ENCODE measurements at places on chromosomes 3 and 15.

DNA sequence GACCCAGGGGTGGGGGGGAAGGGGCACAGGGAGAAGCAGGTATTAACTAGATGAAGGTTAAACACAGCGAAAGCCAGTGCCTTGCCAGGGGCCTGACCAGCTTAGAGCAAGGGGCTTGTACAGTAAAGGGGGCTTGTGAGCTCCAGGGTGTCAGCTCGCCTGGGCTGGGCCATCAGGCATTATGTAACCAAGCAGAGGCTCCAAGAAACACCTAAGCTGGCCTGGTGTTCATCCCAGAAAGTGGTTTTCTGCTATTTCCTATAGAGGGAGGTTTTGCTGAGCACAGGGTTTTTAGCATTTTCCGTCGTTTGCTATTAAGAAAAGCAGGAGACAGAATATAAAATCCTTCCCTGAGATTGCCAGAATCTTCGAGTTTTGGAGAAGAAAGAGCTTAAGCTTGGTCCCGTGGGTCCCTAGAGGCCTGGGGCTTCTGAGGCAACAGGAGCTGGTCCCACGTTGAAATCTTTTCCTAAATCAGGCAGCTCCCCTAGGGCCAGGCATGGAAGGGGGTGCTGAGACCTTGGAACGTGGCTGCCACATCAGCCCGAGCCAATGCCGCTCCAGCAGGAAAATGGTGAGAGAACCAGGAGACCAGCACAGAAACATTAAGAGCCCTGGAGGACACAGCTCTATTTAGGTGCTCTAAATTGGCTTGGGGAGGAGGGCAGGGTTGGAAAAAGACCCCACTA lies 71.4 kb downstream of the ISG20 start:
- DNase-seq, result no peak

- no peak for DNase-seq
These were observed 5.1 kb downstream of the ANP32A start for GRCh38 chr15:68815598-68815997.

- no peak for DNase-seq
These were observed 69.8 kb downstream of the CPN2 start for GRCh38 chr3:194281306-194281705.

DNA sequence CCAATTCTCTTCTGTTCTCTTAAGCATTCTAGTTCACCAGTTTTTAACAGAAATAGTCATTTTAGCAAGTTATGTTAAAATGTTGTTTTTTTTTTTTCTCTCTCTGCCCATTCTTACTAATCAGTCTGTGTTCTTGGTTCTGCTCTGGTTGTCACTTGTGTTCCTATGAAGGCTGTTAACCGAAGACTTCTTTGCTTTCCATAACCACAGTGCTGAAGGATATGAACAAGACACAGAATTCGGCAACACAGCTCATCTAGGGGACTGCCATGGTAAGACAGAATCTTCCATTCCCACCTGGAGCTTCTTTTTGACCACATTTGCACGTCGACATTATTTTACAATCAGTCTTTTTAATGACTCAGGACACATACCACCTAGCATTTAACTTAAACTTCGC lies 49.1 kb downstream of the SEMA6D start:
- DNase-seq, result no peak

DNA sequence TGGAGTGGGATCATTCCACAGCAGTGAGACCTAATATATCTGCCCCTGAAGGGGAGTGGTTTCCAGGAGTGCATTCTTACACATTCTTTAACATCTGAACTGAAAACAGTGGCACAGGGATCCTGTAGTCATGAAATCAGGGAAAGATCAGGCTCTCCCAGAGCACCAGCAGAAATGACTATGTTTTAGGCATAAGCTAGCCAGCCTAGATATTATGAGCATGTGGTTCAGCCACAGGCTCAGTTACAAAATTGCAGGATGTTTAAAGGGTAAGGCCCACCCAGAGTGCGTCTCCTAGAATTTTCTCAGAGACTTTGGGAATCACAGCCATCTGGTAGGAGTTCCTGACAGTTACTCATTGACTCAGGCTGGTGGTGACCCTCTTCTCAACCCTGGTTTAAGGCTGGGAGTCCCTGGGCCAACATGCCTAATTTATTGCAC lies 20.9 kb downstream of the FSTL1 start:
- no peak for DNase-seq

DNA sequence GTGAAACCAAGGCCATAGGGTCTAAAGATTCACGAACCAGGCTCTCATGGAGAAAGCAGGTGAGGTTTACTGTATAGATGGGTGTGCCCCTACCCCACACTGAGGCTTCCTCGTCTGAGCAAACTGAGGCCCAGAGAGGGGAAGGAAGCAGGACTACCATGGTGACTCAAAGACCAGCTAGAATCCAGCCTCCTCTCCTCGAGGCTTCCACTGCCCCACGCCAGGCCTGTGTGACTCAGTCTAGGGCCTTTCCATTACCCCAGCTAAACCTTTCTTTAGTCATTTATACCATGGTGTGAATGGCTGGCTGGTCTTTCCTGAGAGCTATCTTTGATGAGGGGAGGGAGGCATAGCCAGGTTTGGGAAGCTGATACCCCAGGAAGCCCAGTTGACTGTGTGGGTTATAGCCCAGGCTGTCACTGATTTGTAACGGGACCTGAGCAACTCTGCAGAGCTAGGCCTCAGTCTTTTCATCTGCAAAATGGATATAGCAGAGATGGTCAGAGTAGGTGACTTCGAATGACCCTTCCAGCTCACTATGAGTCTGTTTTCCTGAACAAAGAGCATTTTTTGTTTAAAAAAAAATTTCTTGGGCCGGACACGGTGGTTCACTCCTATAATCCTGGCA lies 3.0 kb upstream of the RHO start:
- no peak for DNase-seq
